Activated CD4-positive, alpha-beta T cell treated with anti-CD3 and anti-CD28 coated beads for 36 hours (primary cell): ENCODE measurements at places on chromosomes 16 and 17. TPM values are rescaled to one million over a fixed set of nuclear protein-coding genes. Genes with fewer than 3 reads are reported as not detected.

The IL34 gene
- total RNA-seq = not detected

The KLHL11 gene
- total RNA-seq = 16.4 TPM

The PHOSPHO1 gene
- not detected for total RNA-seq

The MMP2 gene
- not detected for total RNA-seq

The CSH1 gene
- total RNA-seq = not detected

The CLDN7 gene
- 0.72 TPM for total RNA-seq

The CASKIN1 gene
- 1.3 TPM for total RNA-seq

The ELMO3 gene
- total RNA-seq = 4.6 TPM
